ENCODE measurements at places on chromosomes 11 and 22. TPM values are rescaled to one million over a fixed set of nuclear protein-coding genes. Genes with fewer than 3 reads are reported as not detected.

GRCh38 chr11:126843096-126843495 is 157.5 kb downstream of the KIRREL3 start:
- H3K4me3 ChIP-seq: no peak overlapping the region
- H3K27ac ChIP-seq: no peak overlapping the region
- DNase-seq: no peak
- no peaks in the 10 kb centered on the region for H3K27me3 ChIP-seq
- peaks cover 22% of the 10 kb centered on the region for H3K4me1 ChIP-seq
- H3K36me3 ChIP-seq: no peaks in the 10 kb centered on the region

DNA sequence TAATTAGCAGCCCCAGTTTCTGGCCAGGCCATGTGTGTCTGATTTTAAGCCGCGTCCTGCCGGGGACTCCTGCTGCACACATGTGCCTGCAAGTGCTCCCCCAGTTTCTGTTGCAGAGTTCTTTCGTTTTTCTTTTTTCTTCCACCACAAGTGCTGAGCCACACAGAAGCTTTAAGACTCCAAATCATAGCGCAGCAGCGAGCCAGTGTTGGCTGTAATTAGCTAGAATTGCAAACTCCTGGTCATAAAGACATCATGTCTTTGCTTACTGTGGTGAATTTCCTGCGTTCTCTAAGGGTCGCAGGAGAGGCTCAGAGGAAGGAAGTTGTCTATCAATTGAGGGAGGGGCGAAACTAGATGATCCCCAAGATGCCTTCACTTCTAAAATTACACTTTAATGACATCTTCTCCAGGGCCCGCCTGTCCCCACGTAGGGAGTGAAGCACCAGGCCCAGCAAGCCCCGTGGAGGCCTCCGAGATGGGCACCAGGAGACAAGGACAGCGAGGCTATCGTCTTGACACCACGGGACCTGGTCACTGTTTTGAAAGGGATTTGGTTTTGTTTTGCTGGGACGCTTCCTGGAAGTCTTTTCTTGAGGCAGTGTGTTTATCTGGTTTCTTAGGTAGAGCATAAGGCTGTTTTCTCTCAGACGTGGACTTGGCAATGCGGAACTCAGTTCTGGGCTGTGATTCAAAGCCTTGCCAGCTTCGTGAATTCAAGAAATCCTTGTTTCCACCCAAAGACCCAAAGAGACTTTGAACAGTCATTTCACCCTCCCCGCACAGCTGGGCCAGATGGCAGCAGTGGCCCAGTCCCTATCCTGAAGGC is 71.8 kb downstream of the UBASH3B start:
- no peak overlapping the region for H3K4me3 ChIP-seq
- peaks cover 6% of the 10 kb centered on the region for H3K4me1 ChIP-seq
- no peak overlapping the region for H3K27ac ChIP-seq
- peaks cover 4% of the 10 kb centered on the region for H3K27me3 ChIP-seq
- no peak for DNase-seq
- H3K36me3 ChIP-seq: no peaks in the 10 kb centered on the region

GRCh38 chr11:61793083-61793828 is 545 bp downstream of the FEN1 start:
- DNase-seq: no peak
- peaks cover 4% of the 10 kb centered on the region for H3K36me3 ChIP-seq
- H3K27ac ChIP-seq: peak overlapping the region; percentile 99
- no peaks in the 10 kb centered on the region for H3K27me3 ChIP-seq
- H3K4me3 ChIP-seq: peak overlapping the region; percentile 90
- peaks cover 25% of the 10 kb centered on the region for H3K4me1 ChIP-seq

GRCh38 chr22:36145881-36146280 is 14.7 kb downstream of the APOL3 start:
- H3K27ac ChIP-seq: no peak overlapping the region
- H3K4me1 ChIP-seq: peaks cover 8% of the 10 kb centered on the region
- DNase-seq: no peak
- peaks cover 7% of the 10 kb centered on the region for H3K27me3 ChIP-seq
- no peaks in the 10 kb centered on the region for H3K36me3 ChIP-seq
- no peak overlapping the region for H3K4me3 ChIP-seq

GRCh38 chr11:126525702-126526101 is 170.2 kb downstream of the ST3GAL4 start:
- peaks cover 77% of the 10 kb centered on the region for H3K27me3 ChIP-seq
- no peak for DNase-seq
- no peak overlapping the region for H3K4me3 ChIP-seq
- H3K27ac ChIP-seq: no peak overlapping the region
- H3K4me1 ChIP-seq: no peaks in the 10 kb centered on the region
- H3K36me3 ChIP-seq: no peaks in the 10 kb centered on the region

The KDM4D gene
- 2.6 TPM for total RNA-seq
